ENCODE measurements at places on chromosomes 12 and 14.

DNA sequence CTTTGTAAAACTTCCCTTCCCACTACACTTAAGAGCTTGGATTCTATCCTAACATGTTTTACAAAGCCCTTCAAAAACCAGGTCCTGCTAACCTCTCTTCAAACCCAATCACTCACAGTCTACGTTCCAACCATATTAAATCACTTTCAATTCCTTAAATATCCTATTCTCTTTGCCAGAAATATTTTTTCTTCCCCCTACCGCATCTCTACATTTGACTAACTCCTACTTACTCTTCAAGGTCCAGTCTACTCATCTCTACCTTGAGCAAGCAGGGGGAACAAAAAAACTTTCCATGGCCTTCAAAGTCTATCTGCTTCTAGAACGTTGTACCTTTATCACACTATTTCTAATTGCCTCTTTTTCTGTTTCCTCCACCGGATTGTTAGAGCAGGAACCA, 6.1 kb downstream of the ERGIC2 start:
- no peak for DNase-seq

- no peak for DNase-seq
These were observed 75.0 kb downstream of the PRMT8 start for GRCh38 chr12:3565985-3566384.

GRCh38 chr12:88453323-88453722, 126.9 kb downstream of the KITLG start:
- no peak for DNase-seq

DNA sequence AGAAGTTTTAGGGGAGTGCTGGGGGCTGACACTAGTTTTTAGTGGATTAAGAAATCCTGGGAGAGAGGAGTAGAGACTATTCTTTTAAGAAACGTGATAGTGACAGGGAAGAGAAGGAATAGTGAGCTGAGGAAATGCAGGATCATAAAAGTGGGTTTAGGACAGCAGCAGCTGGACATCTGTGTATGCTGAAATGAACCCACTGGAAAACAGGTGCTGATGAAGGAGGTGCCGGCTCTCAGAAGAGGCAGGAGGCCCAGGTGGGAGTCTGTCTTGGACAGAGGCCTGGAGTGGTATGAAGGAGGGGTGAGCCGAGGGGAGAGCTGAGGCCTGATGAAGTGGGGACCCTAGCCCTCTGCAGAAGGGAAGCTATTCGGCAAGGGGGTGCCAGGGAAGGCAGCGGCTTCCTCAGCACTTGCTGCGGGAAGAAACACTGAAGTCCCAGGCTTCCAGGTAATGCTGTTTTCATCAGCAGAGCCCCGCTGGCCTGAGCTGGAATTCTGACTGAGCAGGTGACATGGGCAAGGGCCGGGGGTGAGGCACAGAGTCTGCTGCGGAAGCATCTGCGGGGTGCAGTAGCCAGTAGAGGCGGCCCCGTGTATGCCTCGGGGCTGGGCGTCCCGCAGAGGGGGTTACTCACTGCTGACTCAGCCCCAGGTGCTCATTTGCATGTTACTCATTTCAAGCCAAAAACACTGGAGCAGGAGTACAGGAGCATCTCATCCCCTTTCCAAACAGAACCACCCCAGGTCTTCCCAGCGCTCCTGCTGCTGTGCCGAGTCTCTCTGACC, 89.7 kb downstream of the TMCC3 start:
- no peak for DNase-seq

- DNase-seq = no peak
These were observed 15.5 kb upstream of the ANO4 start for GRCh38 chr12:100778967-100779590.

- no peak for DNase-seq
These were observed 87.2 kb downstream of the PAPLN start for GRCh38 chr14:73324533-73324932.

DNA sequence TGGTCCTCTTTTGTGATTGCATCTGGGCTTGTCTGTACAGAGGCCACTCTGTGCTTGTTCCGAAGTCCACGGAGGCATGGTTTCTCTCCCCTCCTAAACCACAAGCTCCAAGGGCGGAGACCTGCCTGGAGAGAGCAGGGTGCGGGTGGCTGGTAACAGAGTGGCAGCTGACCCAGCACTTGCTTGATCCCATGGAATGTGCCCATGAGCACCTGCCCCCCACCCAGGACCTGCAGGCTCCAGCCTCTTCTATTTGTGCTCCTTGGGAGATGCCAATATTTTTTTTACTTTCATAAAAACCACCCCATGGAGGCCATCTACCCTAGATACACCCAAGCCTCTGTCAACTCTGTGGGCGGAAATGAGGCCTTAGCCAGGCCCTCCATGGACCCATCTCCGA, 104.7 kb downstream of the PRMT8 start:
- no peak for DNase-seq

DNA sequence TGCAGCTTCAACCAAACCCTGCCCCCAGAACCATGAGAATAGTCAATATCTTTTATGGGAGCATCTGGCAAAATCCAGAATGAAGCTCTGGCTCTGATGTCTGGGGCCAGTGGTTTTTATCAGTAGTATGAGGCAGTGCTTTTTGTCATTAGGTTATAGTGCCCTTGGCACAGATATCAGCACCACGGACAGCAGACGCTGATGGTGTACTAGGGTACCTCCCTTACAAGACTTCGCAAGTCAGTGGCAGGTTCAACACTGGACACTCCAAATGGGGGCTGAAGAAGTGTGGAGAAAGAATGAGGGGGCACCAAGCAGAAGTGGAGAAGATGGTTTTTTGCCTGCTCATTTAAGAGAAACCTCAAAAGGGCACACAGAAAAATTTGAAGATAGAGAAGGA, 68.2 kb upstream of the E2F7 start:
- no peak for DNase-seq

DNA sequence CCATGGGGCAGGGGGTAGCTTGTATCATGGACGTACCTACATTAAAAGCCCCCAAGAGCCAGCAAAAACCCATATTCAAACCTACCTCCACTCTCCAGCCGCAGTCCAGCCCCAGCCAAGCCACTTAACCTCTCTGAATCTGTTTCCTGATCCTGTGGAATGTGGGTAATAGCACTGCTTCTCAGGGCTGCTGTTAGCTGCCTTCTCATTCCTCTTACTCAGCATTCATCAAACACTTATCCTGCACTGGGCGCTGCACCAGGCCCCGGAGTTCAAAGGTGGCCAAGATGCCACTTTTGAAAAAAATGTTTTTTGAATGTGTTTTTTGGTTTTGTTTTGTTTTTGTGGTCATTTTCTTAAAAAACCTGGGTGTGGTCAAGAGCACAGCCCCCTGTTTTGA, 237.4 kb downstream of the CHST11 start:
- no peak for DNase-seq

DNA sequence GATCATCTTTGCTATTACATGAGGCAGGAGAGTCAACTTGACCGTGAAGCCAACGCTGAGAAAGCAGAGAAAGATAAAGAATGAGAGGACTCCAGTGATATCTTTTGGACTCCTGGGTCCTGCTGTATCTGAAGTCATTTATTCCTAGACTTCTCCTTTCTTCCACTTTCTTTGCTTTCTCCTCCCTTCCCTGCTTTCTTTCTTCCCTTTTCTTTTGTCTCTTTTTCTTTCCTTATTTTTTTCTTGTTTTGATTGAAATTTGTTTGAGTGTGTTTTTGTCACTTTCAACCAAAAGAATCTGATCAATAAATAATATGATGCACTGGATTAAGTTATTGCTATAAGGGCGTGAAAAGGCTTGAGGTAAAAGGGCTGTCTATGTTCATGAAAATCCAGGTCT, 13.4 kb upstream of the GALNT6 start:
- no peak for DNase-seq

GRCh38 chr14:74792249-74793039, 29.3 kb downstream of the YLPM1 start:
- DNase-seq = no peak

- no peak for DNase-seq
These were observed 42.2 kb downstream of the PLEKHA5 start for GRCh38 chr12:19171731-19172130.

- DNase-seq = no peak
These were observed 71.8 kb upstream of the TMX1 start for GRCh38 chr14:51168215-51168613.

- DNase-seq = no peak
These were observed 3.1 kb upstream of the IGF1 start for GRCh38 chr12:102483466-102483865.

- no peak for DNase-seq
These were observed 44.9 kb upstream of the GTF2A1 start for GRCh38 chr14:81265636-81266169.

DNA sequence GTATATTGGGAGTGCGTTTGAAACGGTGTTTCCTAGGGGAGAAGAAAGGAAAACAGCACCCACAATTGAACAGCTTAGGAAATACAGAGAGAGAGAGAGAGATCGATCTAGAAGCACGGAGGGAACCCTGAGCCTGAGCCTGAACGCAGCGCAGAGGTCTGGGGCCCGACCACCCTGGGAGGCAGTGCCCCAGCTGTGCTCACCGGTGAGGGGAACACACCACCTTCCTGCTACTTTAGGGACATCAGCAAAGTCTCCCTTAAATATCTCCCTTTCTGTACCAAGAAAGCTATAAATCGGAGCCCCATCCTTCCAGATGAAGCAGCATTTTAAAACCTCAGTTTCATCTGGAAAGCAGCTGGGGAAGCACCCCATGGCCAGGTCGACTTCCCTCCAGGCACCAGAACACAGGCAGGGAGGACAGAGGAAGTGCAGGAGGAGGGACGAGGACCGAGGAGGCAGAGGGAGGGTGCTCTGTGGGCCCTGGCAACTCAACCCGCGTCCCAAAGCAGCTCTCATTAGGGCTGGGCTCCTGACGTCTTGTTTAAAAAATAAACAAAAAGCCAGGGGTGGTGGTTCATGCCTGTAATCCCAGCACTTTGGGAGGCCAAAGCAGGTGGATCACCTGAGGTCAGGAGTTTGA, 12.2 kb downstream of the RIMBP2 start:
- peak; percentile 7 for DNase-seq

DNA sequence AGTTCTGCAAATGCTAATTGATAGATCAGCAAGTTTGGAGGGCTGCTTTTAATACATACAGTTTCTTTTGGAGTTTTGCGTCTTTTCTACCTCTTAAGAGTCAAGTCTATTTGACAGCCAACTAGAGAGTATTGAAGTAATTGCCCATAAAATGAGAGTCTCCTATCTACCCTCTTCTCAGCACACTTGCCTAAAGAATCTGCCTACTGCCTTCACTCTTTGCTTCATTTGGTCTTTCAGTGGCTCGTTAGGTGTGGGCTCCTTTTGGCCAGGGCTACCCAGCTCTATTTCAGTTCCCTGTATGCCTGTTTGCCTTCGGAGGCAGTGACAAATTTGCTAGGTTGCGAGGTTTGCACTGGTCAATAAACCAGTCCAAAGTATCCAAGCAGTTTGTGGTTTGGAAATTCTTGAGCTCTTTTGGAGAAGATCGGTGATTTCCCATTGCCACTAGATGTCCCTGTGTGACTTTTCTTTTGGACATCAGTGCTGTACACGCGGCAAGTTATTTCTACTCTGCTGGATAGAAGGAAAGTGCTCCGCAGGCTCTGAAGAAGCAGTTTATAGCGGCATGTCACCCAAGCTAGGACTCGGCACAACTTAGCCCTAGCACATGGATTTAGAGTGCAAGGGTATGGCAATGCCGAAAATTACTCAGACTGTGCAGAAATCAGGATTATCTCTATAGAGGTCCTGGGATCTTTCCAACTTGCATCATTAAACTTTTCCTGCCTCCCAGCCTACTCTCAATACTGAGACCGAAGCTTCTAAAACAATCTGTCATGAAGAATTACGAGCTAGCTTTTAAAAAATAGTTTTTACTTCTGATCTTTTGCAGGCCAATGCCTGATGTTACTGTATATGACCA, 38.6 kb downstream of the MGST1 start:
- DNase-seq = peak; percentile 55

DNA sequence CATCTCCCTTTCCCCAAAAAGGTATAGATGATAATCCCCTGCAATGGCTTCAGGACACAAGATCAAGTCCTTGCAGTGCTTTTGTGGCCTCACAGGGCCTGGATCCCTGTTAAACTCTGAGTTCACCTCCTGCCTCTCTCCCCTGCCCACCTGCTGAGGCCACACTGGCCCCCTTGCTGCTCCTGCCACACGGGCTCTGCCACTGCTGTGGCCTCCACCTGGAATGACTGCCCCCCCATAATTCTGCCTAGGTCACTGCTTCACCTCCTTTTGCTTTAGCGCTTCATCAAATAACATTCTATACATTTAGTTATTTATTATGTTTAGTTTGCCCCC, 653 bp upstream of the IFI27 start:
- DNase-seq = no peak

Data from WERI-Rb-1 (cell line).